ENCODE measurements at places on chromosomes 5 and 9.

DNA sequence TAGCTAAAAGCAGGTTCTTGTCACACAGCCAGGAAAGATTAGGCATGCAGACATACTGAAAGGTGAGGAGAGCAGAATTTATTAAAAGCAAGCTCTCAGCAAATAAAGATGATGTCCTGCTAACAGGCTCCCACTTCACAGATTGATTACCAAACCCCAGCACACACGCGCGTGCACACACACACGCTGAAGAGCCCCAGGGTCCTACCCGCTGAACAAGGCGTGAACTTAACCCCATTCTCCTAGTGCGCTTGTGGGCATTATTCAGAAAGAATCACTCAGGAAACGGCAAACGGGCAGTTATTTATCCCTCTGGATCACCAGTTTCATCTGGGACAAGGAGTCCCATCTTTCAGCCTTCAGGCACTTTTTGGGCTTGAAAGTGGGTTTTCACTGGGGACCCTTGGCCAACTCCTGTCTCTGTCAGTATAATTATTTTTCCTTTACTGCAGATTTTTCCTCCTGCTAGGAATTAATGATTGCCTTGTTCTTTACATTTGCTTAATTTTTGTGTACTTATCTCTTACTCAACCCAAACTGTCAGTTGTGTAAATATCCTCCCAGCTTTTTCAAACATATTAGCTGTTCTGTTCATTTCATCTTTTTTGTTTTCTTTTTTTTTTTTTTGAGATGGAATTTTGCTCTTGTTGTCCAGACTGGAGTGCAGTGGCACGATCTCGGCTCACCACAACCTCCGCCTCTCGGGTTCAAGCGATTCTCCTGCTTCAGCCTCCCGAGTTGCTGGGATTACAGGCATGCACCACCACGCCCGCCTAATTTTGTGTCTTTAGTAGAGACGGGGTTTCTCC, 92.6 kb downstream of the RIC1 start:
- DNase-seq, result no peak

GRCh38 chr5:133387091-133387490, 225.2 kb downstream of the FSTL4 start:
- no peak for DNase-seq

DNA sequence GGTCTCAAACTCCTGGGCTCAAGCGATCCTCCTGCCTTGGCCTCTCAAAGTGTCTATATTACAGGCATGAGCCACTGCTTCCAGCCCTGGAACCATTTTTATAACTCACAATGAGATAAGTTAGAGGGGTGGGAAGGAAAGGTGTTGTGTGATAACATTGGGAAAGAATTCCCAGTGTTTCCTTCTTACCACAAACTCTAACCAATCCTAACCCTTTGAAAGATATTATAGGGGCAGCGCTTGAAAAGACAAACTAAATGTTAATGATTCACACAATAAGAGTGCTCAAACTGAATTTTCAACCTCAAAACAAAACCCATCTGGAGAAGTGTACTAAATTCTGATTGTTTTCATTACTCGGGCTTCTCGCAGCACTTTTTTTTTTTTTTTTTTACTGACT, 109.7 kb downstream of the TSSK1B start:
- DNase-seq, result no peak

DNA sequence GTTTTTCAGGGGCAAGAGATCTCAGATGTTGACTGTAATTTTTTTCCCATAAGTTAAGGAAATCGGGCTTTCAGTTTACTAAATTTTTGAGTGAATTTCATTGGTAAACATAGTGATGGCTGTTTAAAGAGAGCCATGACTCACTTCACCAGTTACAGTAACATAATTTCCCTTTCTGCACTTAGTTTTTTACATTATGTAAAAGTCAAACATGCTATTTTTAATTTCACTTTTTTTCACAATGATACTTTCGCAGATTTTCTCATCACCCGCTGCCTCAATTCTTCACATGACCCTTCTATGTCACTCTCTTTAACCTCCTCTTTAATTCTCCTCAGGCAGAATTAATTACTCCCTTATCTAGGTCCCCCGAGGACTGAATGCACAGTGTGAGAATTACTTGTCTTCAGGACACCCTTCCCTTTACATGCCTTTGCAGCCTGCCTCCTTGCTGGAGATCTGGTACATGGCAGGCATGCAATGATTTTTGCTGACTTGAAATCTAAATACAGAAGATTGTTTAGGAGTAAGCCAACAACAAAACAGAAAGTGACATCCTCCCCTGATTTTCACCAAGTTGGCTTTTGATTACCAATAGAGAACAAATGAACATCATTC, 217.5 kb upstream of the S1PR3 start:
- peak; percentile 90 for DNase-seq

- peak; percentile 68 for DNase-seq
Measured at GRCh38 chr9:132409828-132410528, at the start of gene CFAP77. Gene CFAP77, plus strand, starts transcription at chr9:132410211. Its CDS starts 61 bp downstream, at chr9:132410272.

DNA sequence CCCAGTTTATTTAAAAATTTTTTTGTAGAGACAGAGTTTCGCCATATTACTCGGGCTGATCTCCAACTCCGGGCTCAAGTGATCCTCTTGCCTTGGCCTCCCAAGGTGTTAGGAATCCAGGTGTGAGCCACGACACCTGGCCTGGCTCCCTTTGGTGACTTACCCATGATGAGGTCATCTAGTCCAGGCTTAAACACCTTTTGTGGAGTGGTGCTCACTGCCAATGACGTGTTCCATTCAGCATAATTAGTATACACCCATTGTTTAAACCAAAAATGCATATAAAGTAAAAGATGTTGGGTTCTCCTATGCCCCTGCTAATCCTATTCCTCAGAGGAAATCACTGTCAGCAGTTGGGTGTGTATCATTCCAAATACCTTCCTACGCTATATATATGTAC, 91.0 kb downstream of the HSPA4 start:
- DNase-seq, result no peak

GRCh38 chr5:140109759-140110645, 3.9 kb upstream of the PURA start:
- DNase-seq, result no peak

GRCh38 chr9:38286357-38286756, 106.1 kb upstream of the ALDH1B1 start:
- DNase-seq, result no peak

DNA sequence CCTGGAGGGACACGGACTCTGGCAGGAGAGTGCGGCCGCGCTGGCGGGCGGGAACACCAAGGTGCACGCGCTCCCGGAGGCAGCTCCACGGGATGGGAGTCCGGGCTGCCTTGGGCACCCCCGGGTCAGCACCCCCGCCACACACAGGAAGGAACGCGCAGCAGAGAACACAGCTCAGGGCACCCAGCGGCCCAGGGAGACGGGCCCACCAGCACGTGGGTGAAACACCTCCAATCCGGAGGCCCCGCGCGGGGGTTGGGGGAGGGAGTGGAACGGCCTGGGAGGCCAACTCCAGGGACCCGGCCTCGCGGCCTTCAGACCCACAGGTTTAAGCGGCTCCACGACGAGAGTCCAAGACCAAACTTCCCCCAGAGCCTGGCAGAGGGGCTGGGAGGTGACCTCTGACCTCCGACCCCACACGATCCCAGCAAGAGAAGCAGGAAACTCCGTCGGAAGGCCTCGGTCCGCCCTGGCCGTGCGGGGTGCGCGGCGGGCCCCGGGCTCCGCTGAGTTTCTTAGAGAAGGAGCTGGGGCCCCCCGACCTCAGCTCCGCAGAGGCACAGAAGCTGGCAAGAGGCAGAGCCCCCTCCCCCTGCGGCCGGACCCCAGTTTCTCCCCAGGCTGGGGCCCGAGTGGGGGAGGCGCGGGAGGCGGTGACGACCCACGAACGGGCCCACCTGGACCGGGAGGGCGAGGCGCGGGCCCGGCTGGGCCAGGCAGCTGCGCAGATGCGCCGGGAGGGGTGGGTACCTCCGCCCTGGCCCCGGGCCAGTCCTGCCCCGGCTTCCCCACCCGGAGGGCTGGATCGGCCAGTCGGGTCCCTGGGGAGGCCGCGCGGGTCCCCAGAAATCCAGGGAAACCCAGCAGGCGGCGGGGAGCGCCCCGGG, 851 bp downstream of the NACC2 start:
- peak; percentile 67 for DNase-seq

GRCh38 chr9:115556432-115556831, 438.5 kb upstream of the TNC start:
- DNase-seq, result no peak

GRCh38 chr9:72978744-72979143, 25.9 kb upstream of the ALDH1A1 start:
- DNase-seq, result peak; percentile 10

DNA sequence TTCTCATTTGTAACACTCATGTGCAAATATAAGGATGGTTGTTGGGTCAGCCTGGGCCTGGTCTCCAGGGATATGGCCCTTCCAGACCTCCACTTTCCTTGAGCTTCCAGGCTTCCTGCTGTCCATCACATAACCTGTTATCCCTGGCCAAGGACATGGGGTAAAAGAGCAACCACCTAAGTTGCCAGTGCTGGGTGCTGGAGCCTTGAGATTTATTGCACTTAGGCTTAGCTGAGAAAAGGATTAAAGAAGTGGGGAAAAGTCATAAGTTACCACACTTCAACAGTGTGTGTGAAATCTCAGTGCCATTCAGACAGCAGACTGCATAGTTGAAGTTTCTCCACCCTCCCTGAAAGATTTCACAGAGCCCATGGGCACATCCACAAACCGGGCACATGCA, 58.6 kb upstream of the PANK3 start:
- no peak for DNase-seq

DNA sequence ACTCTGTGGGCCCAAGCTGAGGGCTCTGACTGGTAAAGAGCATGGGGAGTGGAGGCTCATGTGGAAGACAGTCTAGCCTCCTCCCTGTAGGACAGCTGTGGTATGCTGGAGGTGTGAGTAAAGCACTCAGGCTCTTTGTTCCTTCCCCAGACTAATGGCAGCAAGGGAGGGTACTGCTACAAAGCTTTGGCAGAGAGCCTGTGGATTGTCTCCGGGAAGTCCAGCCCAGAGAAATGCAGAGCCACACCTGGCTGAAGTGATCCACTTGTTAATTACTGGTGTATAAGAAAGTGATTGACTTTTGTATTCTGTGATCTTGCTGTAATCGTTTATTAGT, 161.7 kb downstream of the OXCT1 start:
- no peak for DNase-seq

DNA sequence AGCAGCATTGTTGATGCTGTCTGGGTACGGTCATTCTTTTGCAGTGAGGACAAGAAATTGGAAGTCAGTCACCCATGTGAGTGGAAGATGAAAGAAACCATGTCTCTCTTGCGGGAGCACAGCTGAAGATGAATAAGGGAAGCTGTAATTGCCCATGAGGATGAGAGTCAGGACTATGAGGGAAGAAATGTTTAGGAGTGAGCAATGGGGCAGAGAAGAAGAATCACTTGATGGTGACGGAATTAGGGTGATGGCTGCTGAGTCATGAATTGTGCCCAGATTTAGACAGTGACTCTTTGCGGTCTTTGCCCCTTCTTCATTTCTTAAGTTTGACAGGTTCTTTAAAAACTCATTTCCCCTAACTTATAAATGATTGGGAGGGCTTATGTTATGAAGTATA, 183.3 kb downstream of the MAST4 start:
- no peak for DNase-seq

- no peak for DNase-seq
Measured at GRCh38 chr5:169974121-169974770, 6.0 kb downstream of the INSYN2B start.

DNA sequence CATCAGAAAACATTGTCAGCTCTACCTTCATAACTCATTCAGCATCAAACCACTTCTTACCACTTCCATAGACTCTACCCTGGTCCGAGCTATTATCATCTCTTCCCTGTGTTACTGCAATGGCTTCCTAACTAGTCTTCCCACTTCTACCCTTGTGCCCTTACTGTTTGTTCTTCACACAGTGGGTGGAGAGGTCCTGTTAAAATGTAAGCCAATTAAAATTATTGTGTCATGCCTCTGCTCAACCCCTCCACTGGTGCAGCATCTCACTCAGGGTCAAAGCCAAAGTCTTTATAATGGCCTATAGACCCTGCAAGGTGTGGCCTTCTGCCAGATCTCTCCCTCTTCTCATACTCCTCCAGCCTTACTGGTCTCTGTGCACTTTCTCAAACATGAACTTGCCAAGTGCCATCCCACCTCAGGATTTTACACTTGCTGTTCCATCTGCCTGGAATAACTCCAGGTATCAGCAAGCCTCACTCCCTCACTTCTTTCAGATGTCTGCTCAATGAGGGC, 22.8 kb upstream of the ARAP3 start:
- no peak for DNase-seq

DNA sequence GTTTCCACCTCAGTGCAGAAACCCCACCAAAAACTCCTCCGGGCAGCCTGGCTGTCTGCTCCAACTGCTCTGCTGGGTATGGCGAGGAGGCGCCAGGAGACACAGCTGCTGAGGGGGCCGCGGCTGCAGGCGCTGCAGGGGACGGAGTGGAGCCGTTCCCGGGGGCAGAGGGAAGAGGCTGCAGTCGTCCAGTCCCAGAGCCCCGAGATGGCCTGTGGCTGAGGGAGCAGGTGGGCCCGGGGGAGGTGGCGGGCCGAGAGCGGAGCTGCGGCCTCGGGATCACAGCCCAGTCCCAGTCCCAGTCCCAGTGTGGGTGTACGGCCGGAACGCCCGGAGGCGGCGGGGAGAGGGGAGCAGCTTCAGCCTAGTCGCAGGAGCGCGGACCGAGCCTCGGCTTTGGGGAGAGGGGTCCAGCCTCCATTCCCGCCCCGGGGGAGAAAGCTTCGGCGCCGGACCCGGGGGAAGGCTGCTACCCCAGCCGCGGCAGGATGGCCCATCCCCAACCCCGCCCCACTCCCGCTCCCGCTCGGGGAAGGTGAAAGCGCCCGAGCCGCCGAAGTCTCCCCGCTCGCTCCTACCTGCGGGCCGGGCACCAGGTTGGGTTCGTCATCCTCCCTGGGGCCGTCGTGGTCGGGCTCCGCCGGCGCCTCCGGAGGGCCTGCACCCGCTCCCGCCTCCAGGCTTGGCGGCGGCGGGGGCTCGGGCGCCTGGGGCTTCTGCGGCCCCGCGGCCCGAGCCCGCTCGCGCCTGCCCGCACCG, 513 bp downstream of the FAM193B start:
- no peak for DNase-seq

GRCh38 chr5:77650686-77651085, 12.2 kb upstream of the OTP start:
- DNase-seq, result no peak

- no peak for DNase-seq
Measured at GRCh38 chr5:179599973-179600372, 23.5 kb downstream of the HNRNPH1 start.

GRCh38 chr5:179916523-179916922, 8.8 kb upstream of the TBC1D9B start:
- DNase-seq, result no peak

GRCh38 chr5:172640822-172641358, at the start of gene NEURL1B:
Gene NEURL1B, plus strand, starts transcription at chr5:172641263. Its CDS starts 144 bp downstream, at chr5:172641407.
- peak; percentile 35 for DNase-seq

- no peak for DNase-seq
Measured at GRCh38 chr5:9545136-9545991, 511 bp downstream of the SEMA5A start.

GRCh38 chr9:89674667-89675057, 69.8 kb downstream of the GADD45G start:
- no peak for DNase-seq

- DNase-seq, result no peak
Measured at GRCh38 chr9:82546136-82546535, 516.8 kb downstream of the RASEF start.
